CD4-positive, alpha-beta T cell treated with Interleukin-6 for 4 hours (primary cell): ENCODE measurements at places on chromosomes 5 and 9.

GRCh38 chr5:76920491-76920890 is 32.4 kb upstream of the CRHBP start:
- DNase-seq: no peak

GRCh38 chr9:104553261-104553660 is 15.7 kb upstream of the OR13C8 start:
- no peak for DNase-seq

GRCh38 chr5:162444129-162444762 is 376.7 kb downstream of the GABRG2 start:
- no peak for DNase-seq

DNA sequence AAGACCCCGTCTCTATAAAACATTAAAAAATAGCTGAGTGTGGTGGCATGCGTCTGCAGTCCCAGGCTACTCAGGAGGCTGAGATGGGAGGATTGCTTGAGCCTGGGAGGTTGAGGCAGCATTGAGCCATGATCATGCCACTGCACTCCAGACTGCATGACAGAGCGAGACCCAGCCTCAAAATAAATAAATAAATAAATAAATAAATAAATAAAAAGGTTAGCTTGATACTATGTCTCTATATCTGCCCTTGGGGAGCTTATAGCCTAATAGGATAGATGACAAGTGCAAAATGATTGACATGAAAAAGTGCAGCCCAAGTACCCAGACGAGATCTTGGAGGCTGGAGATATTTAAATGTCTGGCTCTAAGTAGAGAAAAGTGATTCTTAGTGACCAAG is 122.6 kb downstream of the PDE4D start:
- DNase-seq: no peak

DNA sequence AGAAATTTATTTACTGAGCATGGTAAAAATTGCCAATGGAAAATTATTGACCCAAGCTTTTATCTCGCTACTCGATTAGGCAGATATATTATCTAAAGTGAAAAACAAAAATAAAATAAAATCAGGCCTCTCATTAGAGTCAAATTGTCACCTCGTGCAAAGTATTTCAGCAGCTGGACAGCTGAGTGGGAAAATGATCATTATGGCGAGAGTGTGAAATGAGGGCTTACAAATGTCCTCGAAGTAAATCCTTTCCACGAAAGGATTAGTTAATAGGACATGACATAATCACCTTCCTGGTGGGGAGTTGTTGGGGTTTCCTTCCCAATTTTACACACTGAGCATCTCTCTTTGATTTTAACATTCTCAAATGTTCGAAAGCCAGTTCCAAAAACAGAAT is 5.4 kb upstream of the DPYSL3 start:
- DNase-seq: no peak
